ENCODE measurements at places on chromosomes 4 and X.

- no peak for DNase-seq
Measured at GRCh38 chr4:163603257-163603656, 108.8 kb downstream of the TMA16 start.

GRCh38 chr4:164706675-164707074 is 47.3 kb upstream of the SMIM31 start:
- DNase-seq = no peak

- no peak for DNase-seq
Measured at GRCh38 chr4:151652841-151653547, 107.8 kb downstream of the GATB start.

- no peak for DNase-seq
Measured at GRCh38 chr4:119029847-119030535, 105.6 kb upstream of the MYOZ2 start.

DNA sequence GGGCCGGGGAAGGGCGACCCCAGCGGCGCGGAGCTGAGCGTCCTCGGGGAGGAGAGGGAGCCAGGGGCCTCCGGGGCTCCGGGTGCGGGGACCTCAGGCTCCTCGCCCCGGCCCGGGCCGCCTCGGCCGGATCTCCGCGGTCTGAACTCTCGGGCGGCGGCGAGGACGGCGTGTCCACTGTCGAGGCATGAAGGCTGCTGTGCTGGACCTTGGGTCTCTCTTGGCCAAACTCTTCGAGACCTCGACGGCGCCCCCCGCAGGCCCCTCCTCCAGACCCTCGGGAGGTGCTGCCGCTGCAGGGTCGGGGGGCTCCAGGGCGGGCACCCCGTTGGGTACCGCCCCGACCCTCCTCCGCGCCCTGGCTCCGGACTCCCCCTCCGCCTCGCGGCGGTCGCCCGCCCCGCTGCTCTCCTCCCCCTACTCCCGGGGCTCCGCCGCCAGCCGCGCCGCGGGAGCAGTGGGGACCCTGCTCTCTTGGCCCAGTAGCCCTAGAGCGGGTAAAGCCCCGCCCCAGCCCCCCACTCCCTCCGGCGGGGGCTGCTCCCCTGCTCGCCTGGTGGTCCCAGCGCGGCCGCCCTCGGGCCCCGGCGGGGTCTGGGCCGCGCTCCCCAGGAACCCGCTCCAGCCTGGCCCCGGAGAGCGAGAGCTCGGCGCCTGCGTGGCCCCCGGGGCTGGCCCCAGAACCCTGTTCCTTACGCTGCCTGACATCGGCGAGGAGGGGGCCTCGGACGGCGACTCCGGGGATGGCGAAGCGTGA is 564 bp downstream of the FAM149A start:
- no peak for DNase-seq

DNA sequence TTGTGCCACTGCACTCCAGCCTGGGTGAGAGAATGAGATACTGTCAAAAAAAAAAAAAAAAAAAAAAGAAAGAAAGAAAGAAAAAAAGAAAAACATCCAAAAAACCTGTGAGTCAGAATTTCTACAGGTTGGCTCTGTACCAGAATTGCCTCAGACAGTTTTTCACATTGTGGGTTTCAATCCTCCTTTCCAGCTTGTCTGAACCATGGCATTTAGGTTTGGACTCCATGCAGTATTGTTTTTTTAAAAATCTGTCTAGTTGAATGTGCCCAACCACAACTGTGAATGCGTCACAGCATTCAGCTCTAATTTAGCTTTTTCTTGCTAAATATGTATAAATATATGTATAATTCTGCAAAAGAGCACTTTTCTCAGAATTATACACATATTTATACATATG is 31.4 kb upstream of the ARSH start:
- DNase-seq = no peak

DNA sequence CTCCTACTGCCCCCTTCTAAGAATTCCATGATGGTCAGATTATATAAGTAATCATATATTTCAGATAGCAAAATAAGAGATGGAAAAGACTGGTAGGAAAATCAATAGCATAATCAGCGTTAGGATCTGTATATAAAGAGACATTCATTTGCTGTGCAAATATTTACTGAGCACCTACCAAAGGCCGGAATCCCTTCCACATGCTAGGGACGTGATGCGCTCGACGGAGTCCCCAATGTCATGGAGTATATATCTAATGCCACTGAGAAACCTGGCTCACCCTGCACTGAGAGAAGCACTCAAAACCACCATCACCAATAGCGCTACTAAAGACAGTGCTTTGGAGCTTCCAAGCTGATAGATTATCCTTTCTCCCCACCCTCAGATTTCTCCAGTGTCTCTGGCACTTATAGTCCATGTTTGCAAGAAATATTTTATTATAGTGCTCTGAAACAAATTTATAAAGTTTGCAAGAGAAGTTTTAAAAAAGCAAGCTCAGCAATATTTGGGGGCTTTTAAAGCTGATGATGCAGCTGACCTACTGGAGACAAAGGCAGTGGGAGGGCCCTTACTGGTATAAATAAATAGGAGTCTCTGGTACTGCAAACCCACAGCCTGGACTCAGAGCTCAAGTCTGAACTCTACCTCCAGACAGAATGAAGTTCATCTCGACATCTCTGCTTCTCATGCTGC is at the start of gene CXCL13:
CXCL13 (plus strand) TSS at position 611 of the 693 bp plus-strand sequence; CDS start at position 657, 46 bp downstream.
- DNase-seq = no peak

- no peak for DNase-seq
Measured at GRCh38 chr4:18022572-18023050, 1.1 kb upstream of the LCORL start.

GRCh38 chr4:98919996-98920395 is 8.9 kb downstream of the EIF4E start:
- DNase-seq = no peak

DNA sequence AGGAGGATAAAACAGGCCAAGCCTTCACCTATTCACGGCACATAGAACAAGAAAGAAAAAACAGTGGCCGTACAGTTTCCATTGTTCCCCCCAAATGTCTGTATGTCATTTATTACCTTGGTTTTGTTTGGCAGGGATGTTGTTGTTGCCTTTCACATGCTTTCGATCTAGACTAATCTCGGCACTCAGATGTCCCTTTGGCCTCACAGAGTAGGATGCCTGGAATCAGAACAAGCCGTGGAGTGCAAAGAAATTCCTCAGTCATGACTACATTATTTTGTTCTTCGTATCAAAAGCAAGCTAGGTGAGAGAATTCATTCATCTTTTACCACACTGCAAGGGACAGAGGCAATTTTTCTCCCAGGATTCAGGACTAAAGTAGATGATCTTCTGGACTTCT is 106.9 kb downstream of the SMIM20 start:
- DNase-seq = no peak

DNA sequence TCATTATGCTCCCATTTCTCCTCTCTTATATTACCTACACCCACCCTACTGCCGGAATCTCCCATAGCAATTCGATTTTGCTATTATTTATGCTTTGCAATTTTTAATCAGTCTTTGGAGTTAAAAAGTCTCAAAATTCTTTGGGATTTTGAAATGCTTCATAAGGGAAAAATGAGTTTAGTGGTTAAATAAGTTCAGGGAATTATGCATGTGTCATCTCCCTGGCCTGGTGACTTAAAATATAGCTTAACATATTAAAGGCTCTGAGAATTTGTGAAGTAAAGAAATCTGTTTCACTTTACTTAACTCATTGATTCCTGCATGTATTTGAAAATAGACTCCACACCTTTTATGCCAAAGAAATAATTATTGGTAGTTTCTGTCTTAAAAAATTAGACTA is 185.1 kb upstream of the DIPK2B start:
- DNase-seq = no peak

DNA sequence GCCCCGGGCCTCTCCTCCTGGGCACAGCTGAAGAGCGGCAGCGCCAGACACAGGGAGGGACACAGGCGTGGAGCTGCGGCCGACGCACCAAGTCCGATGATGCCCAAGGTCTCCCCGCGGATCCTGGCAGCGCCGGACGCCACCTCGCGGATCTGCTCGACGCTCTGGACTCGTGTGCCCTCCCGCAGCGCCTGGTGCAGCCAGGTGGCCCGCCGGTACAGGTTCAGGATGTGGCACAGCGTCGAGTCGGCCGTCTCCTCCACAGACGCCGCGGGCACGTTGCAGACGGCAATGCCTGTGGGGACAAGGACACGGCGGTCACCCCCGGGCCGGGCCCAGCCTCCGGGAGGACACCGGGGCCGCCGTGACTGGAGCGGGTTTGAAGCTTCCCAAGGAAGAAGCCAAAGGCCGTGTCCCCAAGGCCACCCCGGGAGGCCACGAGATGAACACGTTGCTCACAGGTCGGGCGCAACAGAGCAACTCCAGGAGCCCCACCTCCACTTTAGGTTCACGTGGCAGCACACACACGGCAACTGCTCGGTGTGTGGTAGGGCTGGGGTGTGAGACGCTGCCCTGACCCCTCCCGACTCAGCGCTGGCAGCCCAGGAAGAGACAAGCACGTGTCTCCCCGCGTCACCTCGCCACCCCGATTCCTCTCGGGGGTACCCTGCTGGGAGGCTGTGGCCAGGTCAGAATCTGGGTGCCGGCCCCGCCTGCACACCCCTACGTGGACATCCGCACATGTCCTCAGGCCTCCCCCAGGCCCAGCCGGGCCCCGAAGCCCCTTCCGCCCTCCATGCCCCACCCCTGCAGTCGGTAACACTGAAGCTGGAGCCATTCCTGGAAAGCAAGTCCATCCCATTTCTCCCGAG is 23.4 kb downstream of the CTBP1 start:
- DNase-seq = no peak

DNA sequence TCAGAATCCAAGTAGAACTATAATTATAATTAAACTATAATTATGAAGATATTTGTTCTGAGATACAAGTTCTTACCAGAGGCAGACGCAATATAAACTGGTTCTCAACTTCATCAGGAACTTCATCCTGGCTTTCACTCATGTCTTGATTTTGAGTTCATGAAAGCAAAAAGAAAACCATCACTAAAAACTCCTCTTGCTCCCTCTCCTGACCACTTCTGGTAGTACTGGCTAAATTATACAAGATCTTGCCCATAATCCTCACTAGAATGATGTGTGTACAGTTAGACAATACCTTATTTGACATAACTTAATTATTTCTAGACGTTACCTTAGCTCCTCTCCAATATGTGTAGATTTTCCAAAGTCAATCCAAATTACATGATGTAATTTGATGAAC is 3.7 kb downstream of the TAF7L start:
- peak; percentile 36 for DNase-seq

- no peak for DNase-seq
Measured at GRCh38 chrX:144494074-144494473, 610.2 kb downstream of the UBE2NL start.

- DNase-seq = no peak
Measured at GRCh38 chrX:110698696-110699095, 96.9 kb downstream of the CHRDL1 start.

GRCh38 chr4:80128941-80129340 is 55.9 kb upstream of the ANTXR2 start:
- DNase-seq = peak; percentile 23

DNA sequence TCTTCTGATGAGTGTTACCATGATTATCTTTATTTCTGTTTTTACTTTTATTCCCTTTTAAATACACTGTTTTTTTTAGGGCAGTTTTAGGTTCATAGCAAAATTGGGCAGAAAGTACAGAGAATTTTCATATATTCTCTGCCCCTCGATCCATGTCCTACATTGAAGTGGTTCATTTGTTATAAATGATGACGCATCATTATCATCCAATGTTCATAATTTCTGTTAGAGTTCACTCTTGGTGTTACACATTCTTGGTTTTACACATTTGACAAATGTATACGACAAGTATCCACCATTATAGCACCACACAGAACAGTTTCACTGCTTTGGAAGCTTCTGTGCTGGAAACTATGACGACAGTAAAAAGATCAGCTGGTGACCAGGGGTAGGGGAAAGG is 578.1 kb upstream of the AADAT start:
- no peak for DNase-seq

DNA sequence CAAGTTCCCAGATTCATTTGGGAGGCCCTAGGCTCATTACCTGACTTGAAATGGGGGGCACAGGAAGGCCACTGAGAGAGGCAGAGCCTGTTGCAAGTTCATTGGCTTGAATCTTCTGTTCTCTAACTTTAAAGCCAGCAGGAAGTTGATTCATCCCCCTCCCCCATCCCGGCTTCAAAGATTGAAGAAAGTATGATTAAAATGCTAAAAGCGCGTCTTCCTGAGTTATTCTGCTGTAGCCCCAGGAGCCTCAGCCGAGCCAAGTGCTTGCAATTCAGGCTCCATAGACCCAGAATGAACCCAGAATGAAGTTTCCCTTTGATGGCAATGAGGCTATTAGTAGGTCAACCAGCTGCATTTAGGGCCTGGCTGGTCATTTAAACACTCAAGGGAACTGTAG is 14.7 kb downstream of the CHST7 start:
- peak; percentile 48 for DNase-seq

- no peak for DNase-seq
Measured at GRCh38 chr4:39620551-39621313, 17.9 kb downstream of the SMIM14 start.

- DNase-seq = no peak
Measured at GRCh38 chr4:70969076-70969475, 24.4 kb upstream of the DCK start.

- no peak for DNase-seq
Measured at GRCh38 chrX:151153086-151153485, 23.3 kb upstream of the GPR50 start.

DNA sequence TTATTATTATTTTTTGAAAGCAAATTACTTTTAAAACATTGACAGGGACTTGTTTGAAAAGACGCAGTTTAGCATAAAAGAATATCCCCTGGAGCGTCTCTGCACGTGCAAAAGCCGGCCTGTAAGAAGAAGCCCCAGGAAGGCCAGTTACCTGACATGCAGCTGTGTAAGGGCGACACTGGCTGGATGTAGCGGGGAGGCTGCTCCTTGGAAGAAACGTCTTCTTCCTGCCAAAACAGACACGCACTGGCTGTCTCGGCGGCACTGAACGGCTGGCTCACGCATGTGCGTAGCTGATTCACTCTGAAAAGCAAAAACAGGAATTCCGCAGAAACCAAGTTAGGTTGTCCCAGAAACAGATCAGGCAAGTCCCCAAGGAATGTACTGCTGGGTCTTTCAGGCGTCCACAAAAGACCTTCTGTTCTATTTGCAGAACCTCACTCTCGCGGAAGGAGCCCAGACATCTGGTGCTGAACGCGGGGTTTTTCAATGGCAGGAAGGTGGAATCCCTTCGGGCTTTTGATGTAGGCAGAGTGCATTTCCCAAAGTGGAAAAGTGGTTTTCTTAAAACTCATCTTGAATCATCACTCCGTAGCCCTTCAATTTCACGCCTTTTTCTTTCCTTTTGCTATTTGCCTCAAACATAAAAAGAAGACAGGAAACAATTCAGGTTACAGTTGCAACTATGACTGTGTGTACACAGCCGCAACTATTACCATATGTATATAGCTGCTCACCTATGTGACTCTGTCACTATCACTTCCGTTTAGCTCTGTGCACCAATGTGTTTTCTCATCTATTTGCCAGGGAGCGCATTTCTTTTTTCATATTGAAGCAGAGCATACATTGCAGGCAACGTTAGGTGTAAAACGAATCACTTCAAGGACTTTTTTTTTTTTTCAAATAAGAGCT is 38.1 kb upstream of the ARSH start:
- peak; percentile 1 for DNase-seq

Measured in CD4-positive, alpha-beta T cell treated with Interleukin-10 for 1 hour (primary cell).